ENCODE measurements at places on chromosomes 12 and 14. TPM values are rescaled to one million over a fixed set of nuclear protein-coding genes. Genes with fewer than 3 reads are reported as not detected.

- peaks cover 43% of the 10 kb centered on the region for H3K27me3 ChIP-seq
- H3K36me3 ChIP-seq = no peaks in the 10 kb centered on the region
- no peak within 1 kb of the TSS for H3K4me3 ChIP-seq
- H3K4me1 ChIP-seq = no peaks in the 10 kb centered on the region
- DNase-seq = no peak
- no peak within 1 kb of the TSS for H3K27ac ChIP-seq
Measured at GRCh38 chr12:103586791-103587370, at the start of gene STAB2. Gene STAB2, plus strand, starts transcription at chr12:103587273. Its CDS starts 204 bp downstream, at chr12:103587477.

DNA sequence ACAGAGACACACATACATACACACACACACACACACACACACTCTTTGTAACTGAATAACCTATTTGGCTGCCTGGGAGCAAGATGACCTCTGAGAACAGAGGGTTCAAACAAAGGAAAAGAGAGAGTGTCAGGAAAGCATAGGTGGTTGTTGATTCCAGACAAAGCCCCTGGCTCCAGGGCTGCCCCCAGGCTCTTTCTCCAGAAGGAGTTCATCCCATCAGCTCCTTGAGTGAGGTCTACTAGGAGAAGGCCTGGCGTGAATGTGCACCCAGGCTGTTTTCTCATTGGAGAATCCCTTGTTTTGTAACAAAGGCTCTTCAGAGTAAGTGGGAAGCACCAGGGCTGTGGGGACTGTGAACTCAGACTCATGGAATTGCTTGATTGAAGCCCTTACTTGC is 151.9 kb downstream of the EMP1 start:
- no peaks in the 10 kb centered on the region for H3K36me3 ChIP-seq
- no peak overlapping the region for H3K4me3 ChIP-seq
- H3K27ac ChIP-seq = no peak overlapping the region

GRCh38 chr12:96164951-96165811 is 29.0 kb upstream of the ELK3 start:
- H3K4me1 ChIP-seq = no peaks in the 10 kb centered on the region
- H3K27me3 ChIP-seq = no peaks in the 10 kb centered on the region
- H3K27ac ChIP-seq = no peak overlapping the region

GRCh38 chr14:88791629-88792472 is 902 bp downstream of the EML5 start:
- H3K27ac ChIP-seq = no peak overlapping the region
- DNase-seq = no peak
- H3K4me1 ChIP-seq = peaks cover 8% of the 10 kb centered on the region
- H3K27me3 ChIP-seq = 0 out of 2 replicates have a peak, but pooled peaks cover 4% of the 10 kb centered on the region

- no peaks in the 10 kb centered on the region for H3K36me3 ChIP-seq
- H3K27ac ChIP-seq = no peak overlapping the region
- no peak overlapping the region for H3K4me3 ChIP-seq
- DNase-seq = no peak
- H3K4me1 ChIP-seq = peaks cover 16% of the 10 kb centered on the region
Measured at GRCh38 chr14:100645982-100646314, 58.7 kb upstream of the BEGAIN start.

The SLC5A8 gene
- not detected for total RNA-seq

The CPM gene
- total RNA-seq = 5.3 TPM

The RPGRIP1 gene
- total RNA-seq = not detected
